ENCODE measurements at places on chromosomes 2 and 18.

DNA sequence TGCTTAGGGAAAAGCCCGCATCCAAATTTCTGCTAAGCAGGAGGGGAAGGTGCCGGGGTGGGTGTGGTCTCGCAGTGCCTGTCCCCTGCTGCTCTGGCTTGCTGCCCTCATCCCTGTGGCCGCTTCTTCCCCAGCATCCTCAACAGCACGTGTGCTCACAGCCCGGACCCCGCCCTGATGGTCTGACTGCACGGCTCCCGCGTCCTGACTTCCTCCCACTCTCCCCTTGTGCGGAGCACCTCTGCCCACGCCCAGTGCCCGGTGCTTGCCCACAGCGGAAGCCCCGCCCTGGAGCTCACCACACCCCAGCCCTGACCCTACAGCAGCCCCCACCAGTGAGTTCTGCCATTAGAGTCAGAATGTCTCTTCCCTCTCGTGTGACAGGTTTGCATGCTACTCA, 277.9 kb downstream of the NDUFA10 start:
- DNase-seq, result no peak

GRCh38 chr2:39335930-39336329, 92.2 kb upstream of the CDKL4 start:
- DNase-seq, result no peak

DNA sequence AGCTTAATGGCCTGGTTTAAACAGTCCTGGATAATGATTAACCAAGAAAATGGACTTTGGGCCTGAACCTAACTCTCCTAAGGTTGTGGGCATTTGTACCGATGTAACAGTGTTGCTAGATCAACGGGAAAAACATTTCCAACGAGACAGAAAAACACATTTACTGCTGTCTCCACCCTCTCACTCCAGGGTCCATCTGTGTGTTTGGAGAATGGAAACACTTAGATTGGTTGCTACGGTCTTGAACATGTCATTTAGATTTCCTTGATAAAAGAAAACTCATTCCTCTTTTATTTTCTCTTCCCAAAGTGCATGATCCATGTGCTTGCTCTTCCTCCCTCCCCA, 88.0 kb downstream of the SOCS6 start:
- no peak for DNase-seq

- peak; percentile 48 for DNase-seq
These were observed 20.9 kb downstream of the MMADHC start for GRCh38 chr2:149566652-149567051.

DNA sequence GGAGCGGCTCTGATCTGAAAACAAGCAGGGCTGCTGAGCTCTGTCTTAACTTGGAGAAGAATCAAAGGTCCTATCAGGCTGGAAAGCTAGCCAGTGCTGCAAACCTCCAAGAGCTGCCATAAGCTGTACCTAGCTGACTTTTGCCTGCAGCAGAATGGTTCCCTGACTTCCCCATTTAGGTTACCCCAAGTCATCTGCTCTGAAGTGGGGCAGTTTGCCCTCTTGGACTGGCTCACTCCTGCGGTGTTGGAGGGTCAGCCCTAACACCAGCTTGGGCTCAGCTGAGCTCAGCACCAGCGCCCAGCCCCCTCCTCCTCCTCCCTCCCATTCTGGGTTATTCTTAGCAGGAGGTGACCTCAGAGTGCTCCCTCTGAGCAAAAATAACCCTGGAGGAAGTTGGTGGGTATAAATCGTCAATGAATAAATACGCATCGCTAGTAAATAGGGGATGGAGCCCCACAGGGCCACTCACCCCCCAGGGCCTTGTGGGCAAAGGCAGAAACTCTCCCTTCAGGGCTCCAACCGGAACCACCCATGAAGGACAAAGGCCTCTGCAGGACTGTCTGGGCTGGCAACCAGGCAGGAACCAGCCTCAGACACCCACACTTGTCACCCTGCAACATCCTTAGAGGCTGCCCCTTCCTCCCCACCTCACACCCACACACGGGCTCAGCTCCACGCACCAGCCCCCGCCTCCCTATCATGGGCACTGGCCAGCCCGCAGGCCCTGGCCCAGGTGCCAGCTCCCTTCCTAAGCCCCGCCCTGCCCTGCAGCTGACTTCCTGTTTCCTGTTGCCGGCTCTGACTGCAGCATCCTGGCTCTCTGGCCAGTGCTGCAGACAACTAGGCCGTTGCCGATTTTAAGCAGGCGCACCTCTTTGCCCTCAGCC, 46.9 kb downstream of the DNMT3A start:
- DNase-seq, result peak; percentile 10

DNA sequence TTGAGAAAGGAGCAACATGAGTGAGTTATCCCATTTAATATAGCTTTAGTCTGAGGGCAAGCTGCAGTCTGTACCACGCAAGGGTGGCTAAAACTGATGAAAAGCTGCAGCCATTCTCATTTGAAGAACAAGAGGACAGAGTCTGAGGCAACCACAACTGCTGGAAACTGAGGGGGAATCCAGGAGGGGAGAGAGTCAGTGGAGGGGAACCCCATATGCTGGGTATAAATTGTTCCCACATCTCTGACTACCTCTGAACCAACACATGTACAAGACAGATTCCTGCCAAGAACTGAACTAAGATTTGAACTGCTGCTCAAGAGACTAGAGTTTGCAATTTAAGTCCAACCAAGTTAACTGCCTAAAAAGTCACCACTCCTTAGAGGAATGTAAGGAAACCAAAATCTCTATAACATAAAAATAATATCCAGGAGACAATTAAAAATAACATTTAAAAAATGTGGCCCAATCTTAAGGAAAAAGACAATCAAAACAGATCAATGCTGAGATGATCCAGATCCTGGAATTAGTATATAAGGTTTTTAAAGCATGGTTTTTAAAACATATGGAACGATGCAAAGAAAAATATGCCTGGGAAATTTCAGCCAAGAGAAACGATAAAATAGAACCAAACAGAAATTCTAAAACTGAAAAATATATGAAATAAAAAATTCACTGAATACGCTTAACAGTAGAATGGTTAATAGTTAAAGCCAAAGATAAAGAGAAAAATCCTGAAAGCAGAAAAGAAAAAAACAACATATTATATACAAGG, 11.2 kb downstream of the CWC22 start:
- no peak for DNase-seq

- no peak for DNase-seq
These were observed 124.8 kb downstream of the DTNA start for GRCh38 chr18:34834897-34835296.

DNA sequence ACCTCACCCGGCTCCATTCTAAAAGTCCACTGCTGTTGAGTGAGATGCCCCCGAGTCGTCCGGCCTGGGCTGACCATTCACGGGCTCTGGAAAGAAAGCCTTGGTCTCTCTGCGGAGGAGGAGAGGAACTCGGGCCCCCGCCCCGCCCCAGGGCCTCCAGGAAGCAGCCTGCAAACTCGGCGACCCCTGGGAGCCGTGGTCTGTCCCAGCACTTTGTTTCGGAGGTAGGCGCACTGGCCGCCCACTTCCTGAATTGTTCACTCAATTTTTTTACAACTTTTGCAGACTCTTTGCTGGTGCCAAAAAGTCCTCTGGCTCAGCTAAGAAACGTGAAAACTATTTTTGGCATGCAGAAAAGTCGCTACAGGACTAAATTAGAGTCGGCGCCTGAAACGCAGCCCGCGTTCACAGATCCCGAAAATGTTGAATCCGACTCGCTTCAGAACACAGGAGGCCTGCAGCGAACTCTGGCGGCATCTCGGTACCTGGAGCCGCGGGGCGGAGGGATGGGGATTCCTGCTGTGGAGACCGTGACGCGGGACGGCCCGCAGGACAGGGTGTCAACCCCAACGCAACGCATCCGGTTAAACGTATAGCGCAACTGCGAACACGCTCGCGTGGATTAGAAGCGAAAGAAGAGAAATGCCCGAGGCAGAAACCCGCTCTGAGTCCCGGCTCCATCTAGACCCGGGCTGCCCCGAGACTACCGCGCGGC, 1.5 kb downstream of the PXDN start:
- peak; percentile 92 for DNase-seq

DNA sequence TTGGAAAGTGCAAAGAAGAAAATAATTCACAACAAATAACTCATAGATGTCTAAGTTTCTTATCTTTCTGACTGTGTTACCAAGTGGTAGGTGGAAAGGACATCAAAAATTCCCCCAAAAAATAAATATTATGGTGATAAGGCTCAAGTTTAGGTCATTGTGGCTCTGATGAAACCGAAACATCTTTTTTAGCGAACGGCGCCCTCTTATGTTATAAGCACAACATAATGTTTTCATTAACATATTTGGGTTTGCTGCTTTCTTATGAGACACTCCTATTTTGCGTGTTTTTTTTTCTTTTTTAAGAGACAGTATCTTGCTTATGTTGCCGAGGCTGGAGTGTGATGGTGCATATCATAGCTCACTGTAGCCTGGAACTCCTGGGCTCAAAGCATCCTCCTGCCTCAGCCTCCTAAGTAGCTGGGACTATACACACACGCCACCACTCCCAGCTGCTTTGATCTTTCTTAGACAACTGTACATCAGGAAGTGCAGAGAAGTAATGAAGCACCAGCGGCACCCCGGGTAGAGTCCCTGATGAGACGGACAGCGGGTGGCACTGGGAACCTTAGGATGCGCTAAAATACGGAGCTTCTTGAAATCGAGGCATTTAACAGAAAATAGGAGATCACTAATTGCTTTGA, 38.5 kb upstream of the SLC35G4 start:
- peak; percentile 47 for DNase-seq

GRCh38 chr2:95350774-95351597, 51.5 kb upstream of the FAHD2A start:
- DNase-seq, result no peak

DNA sequence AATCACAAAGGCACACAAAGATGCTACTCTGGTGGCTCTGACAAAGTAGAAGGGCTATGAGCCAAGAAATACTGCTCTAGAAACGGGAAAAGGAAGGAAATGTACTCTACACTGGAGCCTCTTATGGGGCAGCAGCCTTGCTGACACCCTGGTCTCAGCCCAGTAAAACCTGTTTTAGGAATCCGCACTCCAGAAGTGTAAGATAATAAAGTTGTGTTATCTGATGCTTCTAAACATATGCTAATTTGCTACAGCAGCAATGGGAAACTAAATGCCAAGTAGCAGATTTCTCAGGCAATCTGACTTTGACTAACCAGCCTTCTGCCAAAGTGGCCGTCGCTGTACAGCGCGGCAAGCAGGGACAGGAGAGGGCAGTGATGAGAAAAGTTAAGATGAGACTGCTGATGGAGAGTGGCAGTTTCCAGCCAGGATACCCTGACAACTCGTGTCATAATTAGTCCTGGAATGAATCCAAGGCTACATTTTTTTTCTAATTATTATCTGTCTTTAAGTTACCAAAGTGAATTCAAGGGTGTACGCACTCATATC, 99.0 kb downstream of the NETO1 start:
- DNase-seq, result no peak

GRCh38 chr2:14451312-14451711, 181.2 kb upstream of the LRATD1 start:
- peak; percentile 22 for DNase-seq

DNA sequence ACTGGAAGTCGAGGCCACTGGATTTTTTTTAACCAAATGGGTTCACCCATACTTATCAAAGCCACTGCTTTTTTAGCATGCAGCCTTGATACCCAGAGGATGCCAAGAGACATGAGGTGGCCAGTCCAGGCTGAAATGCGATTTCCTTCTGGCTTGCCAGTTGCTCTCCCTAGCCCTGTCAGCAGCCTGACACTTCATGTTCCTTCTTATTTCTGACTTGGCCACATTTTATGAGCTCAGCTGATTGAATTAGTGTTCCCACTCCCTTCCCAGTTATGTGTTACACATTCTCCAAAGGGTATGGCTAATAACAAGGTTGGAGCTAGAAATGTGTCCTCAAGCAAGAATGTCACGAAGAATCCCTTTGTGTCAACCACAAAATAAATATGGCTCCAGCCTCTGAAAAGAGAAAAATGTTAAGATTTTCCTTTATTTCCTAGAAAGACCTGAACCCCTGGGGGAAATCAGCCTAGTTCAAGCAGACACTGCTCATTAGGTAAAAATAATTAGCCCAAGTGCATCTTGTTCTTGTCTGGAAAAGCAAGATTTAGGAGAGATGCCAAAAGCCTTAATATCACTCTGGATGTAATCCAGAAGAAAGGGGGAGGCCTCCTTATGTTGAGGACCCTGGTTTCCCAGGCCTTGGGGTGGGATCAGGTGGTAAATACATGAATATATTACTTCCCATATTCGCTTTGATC, 121.7 kb upstream of the TACR1 start:
- DNase-seq, result no peak

DNA sequence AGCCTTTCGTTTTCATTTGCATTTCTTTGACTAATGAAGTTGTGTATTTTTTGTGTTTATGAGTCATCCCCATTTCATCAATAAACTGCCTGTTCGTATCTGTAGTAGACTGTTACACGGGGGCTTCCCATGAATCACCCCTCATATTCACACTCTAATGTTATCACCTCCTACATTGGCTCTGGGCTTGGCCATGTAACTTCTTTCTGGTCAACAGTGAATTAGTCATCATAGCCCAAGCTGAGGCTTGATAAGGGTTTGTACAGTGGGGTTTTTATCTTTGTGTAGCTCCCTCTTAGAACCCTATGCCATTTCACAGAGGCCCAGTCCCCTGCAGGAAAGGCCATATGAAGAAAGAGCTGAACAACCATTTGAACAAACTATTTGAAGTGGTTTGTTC, 151.0 kb downstream of the CCBE1 start:
- DNase-seq, result peak; percentile 84

GRCh38 chr2:161170377-161170776, 10.1 kb downstream of the TANK start:
- no peak for DNase-seq

DNA sequence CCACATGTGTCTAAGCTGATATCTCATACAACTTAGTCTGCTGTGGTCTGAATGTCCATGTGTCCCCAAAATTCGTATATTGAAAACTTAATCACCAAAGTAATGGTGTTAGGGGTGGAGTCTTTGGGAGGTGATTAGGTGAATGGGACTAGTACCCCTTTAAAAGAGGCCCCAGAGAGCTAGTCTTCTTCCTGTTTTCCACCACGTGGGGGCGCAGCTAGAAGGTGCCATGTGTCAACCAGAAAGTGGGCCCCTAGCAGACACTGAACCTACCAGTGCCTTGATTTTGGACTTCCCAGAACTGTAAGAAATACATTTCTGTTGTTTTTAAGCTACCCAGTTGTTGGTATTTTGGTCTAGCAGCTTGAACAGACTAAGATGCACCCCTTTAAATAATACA, 86.6 kb downstream of the ASB1 start:
- peak; percentile 75 for DNase-seq

DNA sequence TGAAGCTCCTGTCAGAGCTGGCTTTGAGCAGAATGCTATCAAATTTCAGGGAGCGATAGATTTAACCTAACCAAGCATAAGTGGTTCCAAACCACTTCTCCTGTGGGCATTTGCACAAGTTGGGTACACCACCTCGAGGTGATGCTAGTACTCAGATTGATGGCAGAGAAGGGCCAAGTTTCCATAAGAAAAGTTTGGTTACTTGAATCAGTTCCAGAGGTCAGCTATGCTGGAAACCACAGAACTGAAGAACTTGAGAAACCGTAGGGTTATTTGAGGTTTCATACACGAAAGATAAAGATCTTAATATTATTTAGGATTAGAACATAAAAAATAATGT, 238.2 kb upstream of the SOX11 start:
- no peak for DNase-seq

- DNase-seq, result no peak
These were observed 89.8 kb downstream of the CABYR start for GRCh38 chr18:24228667-24229041.

GRCh38 chr2:198756166-198756565, 701.6 kb downstream of the SATB2 start:
- peak; percentile 3 for DNase-seq
